ENCODE measurements at places on chromosomes 2 and 18. TPM values are rescaled to one million over a fixed set of nuclear protein-coding genes. Genes with fewer than 3 reads are reported as not detected.

DNA sequence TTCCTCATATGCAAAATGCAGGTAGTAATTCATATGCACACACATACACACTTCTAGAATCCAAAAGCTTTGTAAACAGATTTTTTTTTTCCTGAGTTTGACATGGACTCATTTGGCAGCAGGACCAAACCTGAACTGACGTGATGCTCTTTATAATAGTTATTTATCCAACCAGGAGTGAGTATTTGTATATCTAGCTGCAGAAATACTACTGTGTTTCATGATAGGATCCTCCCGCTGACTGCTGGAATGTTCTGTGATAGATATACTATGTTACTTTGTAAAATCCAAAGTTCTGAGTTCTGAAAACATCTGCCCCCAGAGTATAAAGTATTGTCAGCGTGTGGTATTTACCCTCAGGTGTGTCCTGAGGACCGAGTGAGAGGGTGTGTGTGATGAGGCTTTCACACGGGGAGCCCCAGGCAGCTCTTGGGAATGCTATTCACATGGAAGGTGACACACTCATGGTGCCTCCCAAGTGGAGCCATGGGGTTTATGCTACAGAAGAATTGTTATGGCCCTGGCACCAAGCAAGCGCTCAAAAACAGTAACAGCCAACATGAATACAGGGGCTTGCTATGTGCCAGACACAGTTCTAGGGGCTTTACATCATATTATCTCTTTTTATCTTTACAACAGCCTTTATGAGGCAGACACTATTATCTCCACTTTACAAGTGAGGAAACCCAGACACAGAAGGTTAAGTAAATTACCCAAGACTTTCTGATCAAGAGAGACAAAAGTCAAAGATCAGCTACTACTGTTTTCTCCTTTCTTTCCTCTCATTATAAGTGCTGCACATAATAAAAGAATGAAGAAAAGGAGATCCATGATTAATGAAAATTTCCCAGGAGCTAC, 16.7 kb upstream of the TXNDC2 start:
- peak; percentile 22 for DNase-seq

DNA sequence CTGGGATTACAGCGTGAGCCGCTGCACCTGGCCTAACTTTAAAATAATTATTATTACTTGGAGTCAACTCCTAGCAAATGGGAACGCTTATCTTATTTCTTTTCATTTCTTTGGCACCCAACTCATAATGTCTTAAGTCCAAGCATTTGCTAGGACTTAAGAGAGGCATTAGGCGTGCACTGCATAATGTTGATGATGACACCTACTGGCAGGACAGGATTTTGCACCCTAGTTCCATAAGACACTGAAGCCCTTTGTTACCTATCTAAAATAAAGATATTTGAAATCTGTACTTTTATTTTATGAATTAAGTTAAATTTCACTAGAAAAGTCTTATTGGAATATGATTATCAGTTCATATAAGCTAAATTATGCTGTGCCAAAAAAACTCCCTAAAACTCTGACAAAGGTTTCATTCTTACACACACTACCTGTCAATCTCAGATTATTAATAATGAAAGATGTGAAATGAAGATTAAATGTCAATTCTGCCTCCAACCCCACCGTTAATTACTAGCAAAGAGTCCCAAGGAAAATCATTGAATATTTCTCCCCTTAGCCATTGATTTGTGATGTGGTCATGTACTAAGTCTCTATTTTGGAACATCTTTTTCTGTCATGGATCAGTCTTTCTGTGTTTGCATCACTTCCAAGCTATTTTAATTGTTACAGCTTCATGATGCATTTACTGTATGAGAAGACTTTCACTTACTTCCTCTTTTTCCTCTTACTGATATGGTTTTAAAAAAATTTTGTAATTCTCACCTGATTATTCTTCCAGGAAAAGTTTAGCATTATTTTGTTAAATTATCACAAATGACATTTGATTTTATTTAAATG, 12.7 kb upstream of the CDH2 start:
- DNase-seq: peak; percentile 49

DNA sequence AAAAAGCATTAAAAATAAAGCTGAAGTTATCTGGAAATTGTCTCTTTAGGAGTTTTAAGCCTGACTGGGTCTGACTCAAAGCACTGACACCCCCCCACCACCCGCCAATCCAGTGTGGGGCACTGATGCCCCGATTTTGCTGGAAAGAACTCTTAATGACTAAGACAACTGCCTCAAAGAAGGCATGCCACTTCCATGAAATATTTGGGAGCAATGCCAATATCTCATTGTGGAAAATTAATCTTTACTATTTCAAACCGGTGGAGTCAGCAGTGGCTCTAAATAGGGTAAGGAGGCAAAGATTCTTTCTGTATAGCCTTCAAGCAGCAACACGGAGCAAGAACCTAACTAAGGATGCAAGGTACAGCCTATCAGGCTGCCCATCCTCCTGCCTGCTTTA, 4.5 kb downstream of the FKBP7 start:
- peak; percentile 40 for DNase-seq

GRCh38 chr18:10387399-10387798, 67.0 kb upstream of the APCDD1 start:
- no peak for DNase-seq

GRCh38 chr2:238874330-238875050, 26.6 kb downstream of the TWIST2 start:
- no peak for DNase-seq

DNA sequence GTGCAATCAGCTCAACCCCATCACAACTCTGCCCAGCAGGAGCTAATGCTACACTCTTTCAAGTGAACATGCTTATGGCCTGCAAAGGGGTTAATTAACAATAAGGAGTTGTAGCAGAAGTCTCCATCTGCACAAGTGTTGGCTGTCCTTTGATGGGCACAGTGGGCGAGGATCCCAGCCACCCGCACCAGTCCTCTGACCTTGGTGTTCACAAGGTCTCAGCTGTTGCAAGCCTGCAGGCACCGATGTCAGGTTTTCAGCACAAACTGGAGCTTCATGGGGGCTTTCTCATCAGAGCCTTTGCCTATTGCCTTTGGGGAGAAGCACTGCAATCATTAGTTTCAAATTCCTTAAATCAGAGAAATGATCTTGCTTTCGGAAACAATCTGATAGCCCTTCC, 60.9 kb upstream of the TMEM178A start:
- no peak for DNase-seq

- DNase-seq: no peak
Observed at GRCh38 chr2:57850415-57851130, 196.0 kb upstream of the VRK2 start.

DNA sequence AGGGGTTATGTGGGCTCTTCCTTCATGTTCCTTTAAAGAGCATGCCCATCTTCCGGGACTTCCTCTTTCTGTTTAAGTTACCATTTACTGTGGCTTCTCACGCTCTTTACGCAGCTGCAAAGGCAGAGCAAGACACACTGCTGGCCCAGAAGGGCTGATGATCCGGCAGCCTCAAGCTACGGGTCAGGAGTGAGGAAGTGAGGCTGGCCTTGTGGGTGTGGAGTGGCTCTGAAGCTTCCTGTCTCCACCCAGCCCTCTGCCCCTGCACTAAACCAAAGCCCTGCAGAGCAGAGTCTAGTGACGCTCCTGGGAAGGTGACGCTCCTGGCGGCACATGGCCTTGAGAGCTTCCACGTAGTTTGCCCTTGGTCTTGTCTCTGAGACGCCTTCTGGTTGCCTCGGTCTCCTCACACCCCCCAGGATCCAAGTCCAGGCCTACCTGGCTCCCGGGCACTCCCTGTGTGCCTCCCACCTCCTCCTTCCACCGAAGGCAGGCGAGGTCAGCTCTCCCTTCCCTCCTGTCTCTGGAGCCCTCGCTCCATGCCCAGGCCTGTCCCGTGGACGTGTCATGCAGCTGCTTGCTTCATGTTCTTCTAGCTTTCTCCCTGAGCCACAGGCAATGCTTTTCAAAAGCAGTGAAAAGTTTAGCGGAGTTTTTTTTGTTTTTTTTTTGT, 50.3 kb downstream of the ARL4C start:
- DNase-seq: no peak

DNA sequence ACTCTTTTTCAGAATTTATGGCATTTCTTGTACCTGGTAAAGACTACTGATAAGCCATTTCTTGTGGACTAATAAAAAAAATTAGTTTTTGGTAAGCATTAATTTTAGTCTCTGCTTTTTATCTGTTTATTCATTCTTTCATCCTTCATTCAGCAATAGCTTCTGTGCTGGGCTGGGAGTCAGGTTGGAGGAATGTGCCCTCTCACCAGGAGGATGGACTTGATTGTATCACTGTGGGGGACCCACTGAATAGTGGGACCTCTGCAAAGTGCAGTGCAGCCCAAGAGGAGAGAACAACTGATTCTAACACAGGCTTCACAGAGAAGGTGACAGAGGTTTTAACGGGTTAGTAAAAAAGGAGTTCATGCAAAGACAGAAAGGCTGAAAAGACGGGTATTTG, 39.1 kb downstream of the CDC42EP3 start:
- DNase-seq: no peak

The PDE11A gene
- 0.49 TPM for total RNA-seq

The ACKR3 gene
- total RNA-seq: 2.7 TPM

The ZNF24 gene
- total RNA-seq: 34.7 TPM

Data from M059J (cell line).